Hematopoietic multipotent progenitor cell treated with erythropoietin and hydrocortisone succinate and interleukin-3 and kit ligand, for 17 days (in vitro differentiated cells): ENCODE measurements at places on chromosomes 12 and 14.

GRCh38 chr12:9706086-9706685 is 26.7 kb downstream of the CLECL1 start:
- no peak for DNase-seq

GRCh38 chr14:38999949-39000348 is 103.1 kb downstream of the SEC23A start:
- DNase-seq, result no peak

- DNase-seq, result no peak
Observed at GRCh38 chr14:64200170-64200569, 94.0 kb downstream of the ESR2 start.

GRCh38 chr14:37181441-37181840 is 9.0 kb upstream of the SLC25A21 start:
- no peak for DNase-seq

- no peak for DNase-seq
Observed at GRCh38 chr12:124566997-124567672, at the start of gene NCOR2. NCOR2 (minus strand) TSS chr12:124567612; CDS start chr12:124495251, 72,361 bp downstream.
